ENCODE measurements at places on chromosomes 11 and 22.

GRCh38 chr11:25515576-25515975, 816.4 kb upstream of the ANO3 start:
- no peak for DNase-seq

GRCh38 chr11:26963764-26964163, 30.1 kb upstream of the FIBIN start:
- DNase-seq, result no peak

- no peak for DNase-seq
Observed at GRCh38 chr11:77510095-77510494, 36.2 kb upstream of the PAK1 start.

GRCh38 chr22:37054600-37055365, 3.2 kb downstream of the KCTD17 start:
- DNase-seq, result no peak

- no peak for DNase-seq
Observed at GRCh38 chr11:65491163-65491465, 7.7 kb upstream of the MALAT1 start.

DNA sequence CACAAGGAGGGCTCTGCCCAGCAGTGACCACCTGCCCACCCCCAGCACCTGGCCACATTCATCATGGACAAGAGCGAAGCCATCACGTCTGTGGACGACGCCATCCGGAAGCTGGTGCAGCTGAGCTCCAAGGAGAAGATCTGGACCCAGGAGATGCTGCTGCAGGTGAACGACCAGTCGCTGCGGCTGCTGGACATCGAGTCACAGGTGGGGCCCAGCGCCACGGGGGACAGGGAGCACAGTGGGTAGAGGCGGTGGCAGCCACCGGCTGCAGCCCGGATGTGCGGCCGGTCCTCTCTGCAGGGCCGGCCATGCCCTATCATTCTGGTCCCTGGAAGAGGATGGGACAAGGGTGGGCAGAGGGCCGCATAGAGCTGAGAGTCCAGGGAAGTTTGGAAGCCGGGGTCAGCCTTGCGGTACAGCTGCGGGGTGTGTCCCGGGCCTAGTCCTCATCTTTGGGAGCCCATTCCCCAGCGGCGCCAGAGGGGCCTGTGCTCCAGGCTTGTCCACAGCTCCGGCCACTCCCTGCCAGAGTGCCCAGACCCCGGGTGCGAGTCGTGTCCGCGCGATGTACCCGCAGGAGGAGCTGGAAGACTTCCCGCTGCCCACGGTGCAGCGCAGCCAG, 14.1 kb downstream of the EPS8L2 start:
- no peak for DNase-seq

GRCh38 chr11:31433851-31434250, 64.2 kb downstream of the DNAJC24 start:
- DNase-seq, result no peak

- DNase-seq, result no peak
Observed at GRCh38 chr11:110901441-110901840, 189.2 kb upstream of the ARHGAP20 start.

DNA sequence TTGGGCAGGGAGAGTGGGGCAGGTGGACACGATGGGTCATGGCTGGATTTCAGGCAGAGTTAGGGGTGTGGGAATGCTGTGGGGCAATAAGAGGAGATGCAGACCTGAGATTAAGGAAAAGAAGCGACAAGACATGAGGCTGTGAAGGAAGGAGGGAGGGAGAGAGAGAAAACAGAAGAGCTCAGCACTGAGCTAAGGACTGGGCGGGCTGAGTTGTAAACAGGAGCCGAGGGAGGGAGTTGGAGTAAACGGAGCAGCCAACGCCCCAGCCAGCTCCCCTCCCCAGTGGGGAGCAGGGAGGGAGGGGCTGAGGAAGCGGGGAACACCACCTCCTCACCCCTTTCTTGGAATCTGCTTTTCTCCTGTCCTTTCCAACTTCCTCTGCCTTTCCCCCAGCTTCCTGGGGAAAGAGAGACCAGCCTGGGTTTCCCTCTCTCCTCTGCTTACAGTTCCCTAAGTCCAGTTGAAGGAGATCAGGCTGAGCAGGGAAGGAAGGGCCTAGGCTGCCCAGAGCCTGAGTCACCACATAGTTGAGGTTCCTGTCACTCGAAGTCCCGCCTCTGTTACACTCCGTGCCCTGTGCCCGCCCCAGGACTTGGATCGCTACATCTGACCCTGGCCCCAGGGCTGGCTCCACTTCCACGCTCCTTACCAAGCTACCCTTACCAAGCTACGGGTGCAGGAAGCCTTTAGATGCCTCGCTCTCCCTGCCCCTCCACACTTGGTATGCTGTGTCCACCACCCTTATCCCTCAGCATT, 6.7 kb upstream of the AHNAK start:
- no peak for DNase-seq

- no peak for DNase-seq
Observed at GRCh38 chr11:64687643-64688533, 35.1 kb downstream of the NRXN2 start.

DNA sequence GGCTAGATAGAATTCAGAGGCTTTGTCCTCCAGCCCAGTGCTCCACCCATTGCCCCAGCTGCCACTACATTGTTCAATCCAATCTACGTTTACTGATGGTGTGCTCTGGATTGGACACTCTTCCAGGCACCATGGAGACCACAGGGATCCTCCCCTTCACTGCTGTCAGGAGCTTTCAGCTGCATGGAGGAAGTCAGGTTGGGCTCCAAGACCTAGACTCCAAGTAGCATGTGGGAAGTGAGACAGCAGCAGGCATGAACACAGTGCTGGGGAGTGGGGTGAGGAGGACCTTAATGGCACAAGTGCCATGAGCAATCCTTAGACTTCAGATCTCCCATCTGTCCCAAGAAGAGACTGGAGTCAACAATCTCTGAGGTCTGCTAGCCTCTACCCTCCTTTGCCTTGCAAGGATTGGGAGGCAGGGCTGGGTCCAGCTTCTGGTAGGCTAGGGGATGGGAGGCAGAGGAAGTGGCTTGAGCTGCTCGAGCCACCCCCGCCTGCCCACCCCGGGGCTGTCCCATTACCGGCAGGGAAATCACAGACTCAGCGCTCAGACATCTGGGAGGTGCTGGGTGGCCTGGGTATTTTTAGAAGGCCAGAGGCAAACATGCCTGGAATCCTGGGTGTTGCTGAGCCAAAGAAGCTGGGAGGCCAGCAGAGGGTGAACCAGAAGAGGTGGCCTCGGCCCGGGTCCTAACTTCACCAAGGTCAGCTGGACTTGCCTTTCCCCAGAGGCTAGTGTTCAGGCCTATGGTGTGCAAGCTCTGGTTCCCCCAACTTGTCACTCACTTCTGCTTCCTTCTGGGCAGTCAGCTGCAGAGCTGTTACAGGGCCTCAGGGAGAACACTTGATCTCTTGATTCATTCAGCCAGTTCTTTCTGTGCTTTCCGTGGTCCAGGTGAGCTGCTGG, 15.2 kb upstream of the FCHSD2 start:
- no peak for DNase-seq

GRCh38 chr11:66150140-66150539, 80.1 kb downstream of the PACS1 start:
- no peak for DNase-seq

- DNase-seq, result no peak
Observed at GRCh38 chr22:37045958-37046357, 5.6 kb upstream of the KCTD17 start.

GRCh38 chr11:31761636-31762035, 49.5 kb downstream of the PAX6 start:
- DNase-seq, result no peak

GRCh38 chr22:27381960-27382742, 419.4 kb downstream of the MN1 start:
- DNase-seq, result no peak

DNA sequence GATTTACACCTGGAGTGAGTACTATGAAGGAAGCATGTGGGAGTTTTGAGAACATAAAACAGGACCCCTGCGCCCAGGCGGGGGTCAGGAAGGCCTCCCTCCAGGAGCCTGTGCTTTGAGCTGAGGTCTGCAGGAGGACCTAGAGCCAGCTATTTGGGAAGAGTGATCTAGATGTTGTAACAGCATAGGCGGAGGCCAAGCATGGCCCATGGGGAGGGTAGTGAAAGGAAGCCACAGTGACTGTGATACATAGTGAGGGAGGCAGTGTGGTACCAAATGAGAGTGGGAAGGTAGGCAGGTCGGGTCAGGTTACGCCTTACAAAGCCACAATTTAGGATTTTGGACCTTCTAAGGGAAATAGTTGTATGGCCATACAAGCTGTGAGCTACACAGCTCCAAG, 147.5 kb downstream of the PARVA start:
- no peak for DNase-seq

DNA sequence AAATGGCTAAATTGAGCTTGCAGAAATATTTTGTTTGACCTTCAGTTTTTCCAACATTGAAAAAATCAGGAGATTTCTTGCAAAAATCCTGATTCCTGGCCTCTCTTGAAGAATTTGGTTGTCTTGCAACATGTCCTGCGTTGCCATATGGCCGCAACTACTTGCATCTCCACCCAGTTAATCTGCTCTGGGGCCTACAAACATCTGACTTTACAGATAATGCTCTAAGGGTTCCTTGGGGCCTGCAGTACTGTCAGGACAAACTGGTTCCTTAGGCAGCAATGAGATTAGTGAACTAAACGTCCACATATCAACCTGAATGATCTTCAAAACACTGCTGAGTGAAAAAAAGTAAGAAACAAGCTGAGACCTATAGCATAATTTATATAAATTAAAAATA, 36.6 kb upstream of the FEZ1 start:
- DNase-seq, result no peak

DNA sequence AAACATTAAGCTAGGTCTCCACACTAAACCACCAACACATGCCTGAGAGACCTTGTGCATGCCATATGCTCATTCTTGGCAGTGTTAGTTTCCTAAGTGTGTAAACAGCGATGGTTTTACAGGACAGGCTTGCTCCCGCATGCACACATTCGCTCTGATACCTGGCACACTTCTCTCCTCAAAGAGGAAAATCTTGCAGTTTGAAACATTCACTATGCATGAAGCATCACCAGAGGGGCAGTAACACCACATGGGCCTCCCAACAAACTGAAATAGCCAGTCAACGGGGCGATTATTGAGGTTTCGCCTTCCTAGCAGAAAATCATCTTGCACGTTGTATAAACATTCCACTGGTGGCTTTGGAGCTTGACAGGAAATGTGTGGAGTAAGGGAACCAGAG, 52.6 kb downstream of the ABTB2 start:
- DNase-seq, result no peak

GRCh38 chr11:87114093-87114492, 76.4 kb downstream of the TMEM135 start:
- DNase-seq, result no peak

GRCh38 chr11:60720460-60720859, 4.1 kb upstream of the MS4A18 start:
- no peak for DNase-seq

DNA sequence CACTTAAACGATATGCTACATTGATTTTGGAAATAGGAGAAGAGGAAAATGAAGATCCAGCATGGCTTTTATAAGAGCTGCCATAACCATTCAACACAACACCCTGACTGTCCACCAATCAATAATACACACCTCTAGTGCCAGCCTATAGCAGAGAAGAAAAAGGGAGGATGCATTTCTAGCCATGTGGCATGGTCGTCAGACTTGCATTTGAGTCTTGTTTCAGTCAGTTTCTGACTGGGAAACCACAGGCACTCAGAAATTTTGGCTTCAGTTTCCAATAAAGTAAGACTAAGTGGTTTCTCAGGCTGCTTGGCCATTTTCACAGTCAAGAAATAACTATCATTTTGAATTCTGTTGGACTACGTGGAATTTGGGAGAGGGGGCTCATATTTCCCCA, 523.5 kb upstream of the LRRC4C start:
- DNase-seq, result no peak

GRCh38 chr22:19291580-19292457, at the start of gene CLTCL1:
Gene CLTCL1, minus strand, starts transcription at chr22:19291719. Its CDS starts 78 bp downstream, at chr22:19291641.
- DNase-seq, result peak; percentile 40

DNA sequence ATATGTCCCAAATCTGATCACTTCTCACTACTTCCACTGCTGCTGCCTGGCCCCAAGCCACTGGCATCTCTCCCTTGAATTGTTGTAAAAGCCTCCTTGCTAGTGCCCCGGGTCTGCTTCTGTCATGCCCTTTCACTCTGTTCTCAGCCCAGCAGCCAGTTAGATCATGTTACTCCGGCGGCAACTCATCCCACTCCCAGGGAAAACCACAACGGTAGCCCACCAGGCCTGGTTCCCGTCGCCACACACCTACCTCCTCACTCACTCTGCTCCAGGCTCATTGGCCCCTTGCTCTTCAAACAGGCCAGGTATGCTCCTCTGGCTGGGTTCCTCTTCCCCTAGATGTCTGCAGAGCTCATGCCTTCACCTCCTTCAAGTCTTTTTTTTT, 3.8 kb upstream of the MARK2 start:
- DNase-seq, result no peak

GRCh38 chr11:15157606-15158137, 42.9 kb downstream of the INSC start:
- no peak for DNase-seq

- no peak for DNase-seq
Observed at GRCh38 chr22:45644714-45645113, 26.9 kb upstream of the ATXN10 start.

GRCh38 chr22:31193092-31193491, 19.0 kb upstream of the LIMK2 start:
- no peak for DNase-seq

DNA sequence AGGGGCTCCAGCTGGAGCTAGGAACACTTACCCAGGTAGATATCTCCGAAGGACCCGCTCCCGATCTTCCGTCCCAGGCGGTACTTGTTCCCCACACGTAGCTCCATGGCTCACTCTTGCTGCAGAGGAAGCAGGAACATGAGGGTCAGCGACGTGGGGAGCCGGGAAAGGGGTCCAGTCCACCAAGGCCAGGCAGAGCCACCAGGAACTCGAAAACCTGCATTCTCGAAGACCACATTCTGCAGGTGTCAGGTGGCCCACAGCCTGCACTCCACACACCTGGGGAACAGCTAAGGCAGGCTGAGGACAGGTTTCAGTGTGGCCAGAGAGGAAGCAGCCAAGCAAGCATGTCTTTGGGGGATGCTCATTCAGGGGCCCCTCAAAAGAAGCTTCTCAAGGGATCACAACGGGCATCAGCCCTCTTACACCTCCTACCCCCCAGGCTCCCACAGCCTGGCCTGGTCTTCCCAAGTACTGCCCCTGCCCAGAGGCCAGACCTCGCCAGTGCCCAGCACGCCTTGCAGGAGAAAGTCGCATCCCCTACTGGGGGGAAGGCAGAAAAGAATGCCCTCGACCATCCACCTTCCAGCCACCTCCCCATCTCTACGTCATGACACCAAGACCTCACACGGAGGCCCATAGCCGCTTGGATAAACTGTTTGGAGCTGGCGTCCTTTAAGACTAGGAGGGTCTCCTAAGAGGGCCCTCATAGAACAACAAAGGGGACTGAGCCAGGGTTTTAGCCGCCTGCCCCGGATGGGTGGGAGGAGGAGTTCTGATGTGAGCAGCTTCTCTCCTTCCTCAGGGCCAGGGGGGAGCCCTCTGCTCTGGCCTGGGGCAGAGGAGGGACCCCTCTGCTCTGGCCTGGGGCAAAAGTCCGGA, 2.9 kb downstream of the CSNK1E start:
- DNase-seq, result no peak
